ENCODE measurements at places on chromosomes 11 and 22.

- DNase-seq = peak; percentile 93
Measured at GRCh38 chr11:65420979-65421793, 1.4 kb upstream of the NEAT1 start.

DNA sequence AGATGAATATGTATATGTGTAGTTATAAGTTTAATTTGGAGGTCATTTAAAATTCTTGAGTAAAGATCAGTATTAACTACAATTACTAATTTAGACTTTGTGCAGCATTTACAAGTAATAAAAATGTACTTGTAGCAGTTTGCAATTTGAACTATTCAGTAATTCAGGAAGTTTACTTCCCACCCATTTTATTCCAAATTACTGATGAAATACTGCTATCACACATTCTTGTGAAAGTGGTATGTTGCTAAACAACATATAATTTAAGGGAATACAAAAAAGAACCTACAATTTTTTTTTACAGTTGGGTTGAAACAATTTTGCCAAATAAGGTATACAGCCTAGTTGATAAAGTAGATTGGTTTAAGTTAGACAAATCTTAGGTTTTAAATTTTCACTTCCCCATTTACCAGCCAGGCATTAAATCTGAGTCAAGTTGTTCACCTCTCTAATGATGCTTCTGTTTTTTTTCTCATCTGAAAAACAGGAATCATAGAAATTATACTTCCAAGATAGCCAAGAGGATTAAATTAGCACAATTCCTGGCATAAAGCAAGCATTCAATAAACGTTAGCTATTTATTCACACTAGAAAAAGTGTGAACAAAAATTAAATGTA, 45.3 kb downstream of the ZBTB44 start:
- no peak for DNase-seq

- DNase-seq = no peak
Measured at GRCh38 chr11:133705074-133705648, 140.2 kb downstream of the SPATA19 start.

GRCh38 chr22:33842006-33842354, 78.3 kb downstream of the LARGE1 start:
- no peak for DNase-seq

- DNase-seq = no peak
Measured at GRCh38 chr11:131073167-131073566, 156.9 kb upstream of the SNX19 start.

GRCh38 chr22:26892166-26893041, 235.0 kb downstream of the MIAT start:
- no peak for DNase-seq

GRCh38 chr11:129295746-129296145, 79.9 kb upstream of the BARX2 start:
- no peak for DNase-seq

- no peak for DNase-seq
Measured at GRCh38 chr11:129223701-129224149, 31.6 kb upstream of the ARHGAP32 start.

DNA sequence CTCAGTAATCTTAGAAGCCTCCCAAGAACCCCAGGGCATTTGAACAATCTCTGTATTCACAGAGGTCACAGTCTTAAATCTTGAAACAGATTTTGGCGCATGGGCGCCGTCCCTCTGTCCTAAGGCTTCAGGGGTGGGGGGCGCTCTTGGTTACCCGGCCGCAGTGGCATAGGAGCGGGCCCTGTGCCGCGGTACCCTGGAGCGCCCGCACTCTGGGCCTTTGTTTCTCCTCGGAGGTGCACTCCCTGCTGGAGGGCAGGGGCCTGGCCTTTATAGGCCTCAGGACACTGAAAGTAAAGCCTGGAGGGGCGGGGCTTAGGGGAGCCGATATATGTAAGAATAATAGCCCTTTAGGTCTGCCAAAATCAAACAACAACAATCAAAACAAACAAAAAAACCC, 197.3 kb upstream of the FOLH1 start:
- no peak for DNase-seq

DNA sequence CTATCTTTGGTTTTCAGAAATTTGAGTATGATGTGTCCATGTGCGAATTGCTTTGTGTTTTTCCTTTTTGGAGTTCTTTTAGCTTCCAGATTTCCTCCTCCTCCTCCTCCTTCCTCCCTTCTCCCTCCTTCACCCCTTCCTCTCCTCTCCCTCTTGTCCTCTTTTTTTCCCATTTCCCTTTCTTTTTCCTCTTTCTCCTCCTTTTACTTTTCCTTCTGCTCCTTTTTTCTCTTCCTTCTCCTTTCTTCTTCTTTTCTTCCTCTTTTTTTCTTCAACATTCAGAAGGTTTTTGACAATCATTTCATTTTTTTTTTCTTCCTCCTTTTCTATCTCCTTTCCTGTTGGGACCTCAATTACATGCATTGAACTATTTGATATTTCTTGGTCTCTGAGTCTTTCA, 104.9 kb downstream of the TMEM135 start:
- DNase-seq = no peak

- DNase-seq = no peak
Measured at GRCh38 chr11:120012245-120012644, 125.7 kb downstream of the TRIM29 start.

DNA sequence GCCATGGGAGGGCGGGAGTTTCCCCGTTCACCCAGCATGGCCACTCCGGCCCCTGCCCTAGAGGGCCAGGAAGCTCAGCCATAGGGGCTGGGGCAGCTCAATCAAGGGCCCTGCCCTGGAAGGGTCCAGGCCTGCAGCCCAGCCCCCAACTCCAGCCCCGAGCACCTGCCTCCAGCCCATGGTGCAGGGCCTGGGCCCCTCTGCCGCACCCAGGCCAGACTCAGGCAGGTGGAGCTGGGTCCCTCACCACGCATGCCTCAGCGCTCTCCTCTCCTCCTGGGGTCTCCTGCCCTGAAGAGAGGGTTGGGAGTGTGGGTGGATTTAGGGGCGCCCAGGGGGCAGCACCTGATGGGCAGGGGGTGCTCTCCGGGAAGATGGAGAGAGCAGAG, 13.1 kb downstream of the MLC1 start:
- DNase-seq = no peak

- DNase-seq = no peak
Measured at GRCh38 chr11:129749141-129749540, 66.5 kb upstream of the TMEM45B start.

DNA sequence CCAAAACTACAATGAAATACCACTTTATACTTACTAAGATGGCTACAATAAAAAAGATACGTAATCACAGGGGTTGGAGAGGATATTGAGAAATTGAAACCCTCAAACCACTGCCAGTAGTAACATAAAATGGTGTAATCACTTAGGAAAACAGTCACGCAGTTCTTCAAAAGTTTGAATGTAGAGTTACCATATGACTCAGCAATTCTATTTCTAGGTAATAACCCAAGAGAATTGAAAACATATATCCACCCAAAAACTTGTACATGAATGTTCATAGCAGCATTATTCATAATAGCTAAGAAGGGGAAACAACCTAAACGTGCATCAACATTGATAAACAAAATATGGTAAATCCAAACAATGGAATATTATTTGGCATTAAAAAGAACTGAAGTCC, 24.4 kb upstream of the PSMA1 start:
- DNase-seq = no peak

- DNase-seq = no peak
Measured at GRCh38 chr22:46673662-46674236, 53.6 kb downstream of the GRAMD4 start.

GRCh38 chr11:61917334-61918109, at the start of gene RAB3IL1:
TSS of gene RAB3IL1 (minus strand) at chr11:61917566. CDS start at chr11:61917367, 199 bp downstream.
- DNase-seq = peak; percentile 19

DNA sequence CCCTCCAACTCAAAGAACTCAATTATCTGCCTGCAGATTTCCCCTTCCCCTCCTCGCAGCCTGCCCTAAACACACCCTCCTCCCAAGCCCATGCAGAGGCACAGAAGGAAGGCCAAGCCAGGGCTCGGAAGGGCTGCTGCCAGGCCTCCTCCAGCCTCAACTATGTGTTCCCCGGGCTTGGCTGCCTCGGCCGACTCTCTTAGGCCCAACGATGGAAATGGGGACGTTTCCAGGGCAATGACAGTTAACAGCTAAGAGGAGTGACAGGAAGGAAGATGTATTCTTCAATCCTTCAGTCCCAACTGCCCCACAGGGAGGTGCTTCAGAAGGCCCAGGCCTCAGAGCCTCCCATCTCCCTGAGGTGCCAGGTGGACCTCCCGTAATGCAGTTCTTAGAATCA, 104.0 kb upstream of the AKIP1 start:
- DNase-seq = no peak

- no peak for DNase-seq
Measured at GRCh38 chr11:67352546-67353316, 615 bp downstream of the POLD4 start.

- DNase-seq = no peak
Measured at GRCh38 chr11:129395432-129395831, 19.8 kb downstream of the BARX2 start.

- DNase-seq = no peak
Measured at GRCh38 chr22:47620391-47620790, 857.9 kb downstream of the TBC1D22A start.

GRCh38 chr11:72316984-72317383, 73.0 kb upstream of the PHOX2A start:
- no peak for DNase-seq

- no peak for DNase-seq
Measured at GRCh38 chr22:23196165-23196564, 15.9 kb downstream of the BCR start.

GRCh38 chr22:31378123-31378522, 21.3 kb upstream of the DRG1 start:
- no peak for DNase-seq

DNA sequence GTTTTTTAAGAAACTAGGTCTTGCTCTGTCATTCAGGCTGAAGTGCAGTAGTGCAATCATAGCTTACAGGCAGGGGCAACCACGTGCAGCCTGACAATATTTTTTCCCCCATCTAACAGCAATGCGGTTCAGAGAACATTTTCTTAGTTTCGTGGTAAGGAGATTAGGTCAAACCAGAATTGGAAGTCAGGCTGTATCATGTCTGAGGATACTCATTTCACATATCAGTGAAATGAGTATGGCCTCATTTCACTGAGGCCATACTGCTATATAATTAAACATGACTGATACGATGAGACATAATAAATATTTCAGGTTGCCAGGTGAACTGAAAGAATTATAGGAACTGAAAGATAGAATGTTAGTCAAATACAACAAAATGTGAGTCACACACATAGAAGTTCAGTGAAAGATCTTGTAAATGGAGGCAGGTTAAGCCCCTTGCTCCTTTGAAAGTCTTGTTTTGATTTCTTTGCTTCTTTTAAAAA, 32.5 kb upstream of the IZUMO1R start:
- DNase-seq = no peak

DNA sequence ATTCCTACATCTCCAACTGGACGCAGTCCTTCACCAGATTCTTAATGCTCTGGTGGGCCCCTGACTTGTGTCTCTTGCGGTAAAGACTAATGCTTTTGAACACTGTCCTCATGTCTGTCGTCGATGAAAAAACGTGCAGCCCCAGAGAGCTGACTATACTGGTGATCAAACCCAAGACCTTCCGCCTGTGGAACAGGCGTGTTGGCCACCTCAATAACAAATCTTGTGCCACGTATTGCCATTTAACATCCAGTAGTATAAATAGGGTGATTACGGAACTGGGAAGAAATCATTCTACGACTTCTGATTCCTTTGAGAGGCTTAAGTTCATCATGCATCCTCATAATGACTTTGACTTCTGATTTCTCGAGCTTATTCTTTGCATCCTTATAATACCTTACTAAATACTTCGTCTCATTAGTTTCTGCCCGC, 45.6 kb downstream of the OR4D9 start:
- no peak for DNase-seq

GRCh38 chr22:40486962-40487602, 116.7 kb downstream of the SGSM3 start:
- no peak for DNase-seq

DNA sequence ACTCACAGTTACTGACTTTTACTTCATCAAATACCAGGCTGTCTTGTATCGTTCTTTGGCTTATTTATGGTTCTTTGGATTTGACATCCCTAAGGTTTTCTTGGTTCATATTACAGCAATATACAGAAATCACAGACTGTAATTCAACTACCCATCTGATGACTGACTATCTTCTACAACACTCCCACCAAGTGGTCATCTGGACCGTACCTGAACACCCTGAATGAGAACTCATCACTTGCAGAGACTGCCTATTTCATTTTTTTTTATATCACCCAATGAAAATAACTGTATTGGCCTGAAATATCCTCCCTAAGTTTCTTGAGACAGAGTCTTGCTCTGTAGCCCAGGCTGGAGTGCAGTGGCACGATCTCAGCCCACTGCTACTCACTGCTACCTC, 9.5 kb upstream of the UPB1 start:
- no peak for DNase-seq

DNA sequence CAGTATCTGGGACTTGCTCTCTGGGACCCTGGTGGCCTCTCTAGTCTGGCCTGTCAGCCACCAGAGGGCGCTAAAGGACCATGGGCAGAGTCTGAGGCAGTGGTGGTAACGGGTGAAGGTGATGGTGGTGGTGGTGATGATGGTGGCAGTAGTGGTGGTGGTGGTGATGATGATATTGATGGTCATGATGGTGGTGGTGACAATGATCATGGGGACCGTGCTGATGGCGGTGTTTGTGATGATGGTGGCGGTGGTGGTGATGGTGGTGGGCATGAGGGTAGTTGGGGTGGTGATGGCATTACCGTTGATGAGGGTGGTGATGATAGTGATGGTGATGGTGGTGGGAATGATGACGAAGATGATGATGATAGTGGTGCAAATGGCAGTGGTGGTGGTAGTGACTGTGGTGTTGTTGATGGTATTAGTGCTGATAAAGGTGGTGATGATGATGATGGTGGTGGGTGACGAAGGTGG, 16.0 kb downstream of the TRPM5 start:
- DNase-seq = no peak

DNA sequence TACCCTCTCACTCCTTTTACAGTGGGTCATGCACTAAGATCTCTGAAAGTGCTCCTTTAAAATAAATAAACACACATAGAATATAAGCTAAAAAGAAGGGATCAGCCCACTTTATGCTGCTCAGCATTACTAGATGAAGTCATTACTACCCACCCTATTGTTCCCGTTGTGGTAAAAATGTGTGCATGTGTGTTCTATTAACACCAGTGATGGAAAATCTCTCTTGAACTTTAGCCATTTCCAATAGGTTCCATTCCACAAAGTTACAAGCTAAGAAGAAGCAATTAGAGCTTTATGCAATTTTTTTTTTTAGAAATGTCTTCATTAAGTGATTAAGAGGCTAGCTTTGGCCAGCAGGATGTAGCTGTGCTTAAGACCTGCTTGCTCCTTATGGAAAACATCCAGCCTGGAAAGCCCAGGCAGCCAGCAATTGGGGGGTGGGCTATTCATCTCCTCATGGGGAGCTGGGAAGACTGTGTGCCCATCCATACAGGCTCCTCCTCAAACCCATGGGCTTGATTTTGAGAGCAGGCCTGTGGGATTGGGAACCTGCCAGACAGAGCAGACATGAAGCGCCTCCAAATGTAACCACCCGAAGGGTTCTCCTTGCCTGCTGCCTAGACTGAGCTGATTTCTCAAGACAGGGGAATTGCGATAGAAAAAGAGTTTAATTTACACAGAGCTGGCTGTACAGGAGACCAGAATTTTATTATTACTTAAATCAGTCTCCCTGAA, 92.9 kb upstream of the PARVA start:
- DNase-seq = peak; percentile 50

All from HFF-Myc (cell line).